ENCODE measurements at places on chromosomes 2 and 18. TPM values are rescaled to one million over a fixed set of nuclear protein-coding genes. Genes with fewer than 3 reads are reported as not detected.

- H3K27me3 ChIP-seq = no peaks in the 10 kb centered on the region
- no peak for DNase-seq
- no peaks in the 10 kb centered on the region for H3K36me3 ChIP-seq
- H3K4me3 ChIP-seq = no peak overlapping the region
Observed at GRCh38 chr2:21306235-21306634, 182.5 kb downstream of the TDRD15 start.

- no peak overlapping the region for H3K4me3 ChIP-seq
- no peaks in the 10 kb centered on the region for H3K36me3 ChIP-seq
- DNase-seq = no peak
Observed at GRCh38 chr2:221318376-221319130, 253.6 kb downstream of the EPHA4 start.

GRCh38 chr2:237594514-237594871 is 4.0 kb upstream of the RAB17 start:
- no peaks in the 10 kb centered on the region for H3K36me3 ChIP-seq
- no peaks in the 10 kb centered on the region for H3K27me3 ChIP-seq
- no peak overlapping the region for H3K27ac ChIP-seq
- peak; percentile 25 for DNase-seq
- H3K4me1 ChIP-seq = no peaks in the 10 kb centered on the region
- H3K4me3 ChIP-seq = no peak overlapping the region

DNA sequence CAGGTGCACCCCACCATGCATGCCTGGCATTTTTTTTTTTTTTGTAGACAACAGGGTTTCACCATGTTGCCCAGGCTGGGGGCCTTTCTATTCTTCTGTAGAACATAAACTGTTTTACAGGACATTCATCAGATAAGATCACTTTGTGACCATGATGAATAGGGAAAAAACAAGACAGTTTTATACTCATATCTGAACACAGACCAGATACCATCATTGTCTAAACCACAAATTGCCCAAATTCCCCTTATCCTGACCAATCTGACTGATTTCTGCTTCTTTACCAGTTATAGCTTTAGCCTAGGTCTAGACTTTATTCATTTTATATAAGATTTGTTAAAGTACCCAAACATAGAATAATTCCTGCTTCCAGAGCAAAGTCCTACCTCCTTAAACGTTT is 1699.3 kb upstream of the TMEFF2 start:
- H3K27me3 ChIP-seq = no peaks in the 10 kb centered on the region
- H3K4me3 ChIP-seq = no peak overlapping the region
- DNase-seq = no peak
- H3K36me3 ChIP-seq = no peaks in the 10 kb centered on the region
- H3K27ac ChIP-seq = no peak overlapping the region

DNA sequence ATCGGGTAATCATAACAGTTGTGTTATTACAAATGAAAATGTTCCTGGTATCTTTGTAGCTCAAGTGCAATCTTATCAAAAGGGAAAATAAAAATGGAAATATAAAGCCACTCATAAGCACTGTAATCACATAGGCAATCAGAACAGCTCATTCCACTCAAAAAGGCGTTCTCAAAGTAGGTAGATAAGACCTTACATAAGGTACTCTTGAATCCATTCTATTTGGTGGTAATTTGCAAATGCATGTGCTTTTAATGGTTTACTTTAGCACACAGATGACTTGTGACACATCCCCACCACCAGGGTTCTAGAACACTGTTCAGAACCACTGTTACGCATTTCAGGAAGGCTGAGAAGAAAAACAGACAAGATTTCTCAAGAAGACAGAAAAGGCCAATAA is 86.7 kb upstream of the NARS1 start:
- H3K4me3 ChIP-seq = no peak overlapping the region
- no peak overlapping the region for H3K27ac ChIP-seq
- H3K27me3 ChIP-seq = no peaks in the 10 kb centered on the region
- DNase-seq = no peak
- H3K4me1 ChIP-seq = no peaks in the 10 kb centered on the region

GRCh38 chr2:17815468-17816184 is 634 bp upstream of the MSGN1 start:
- no peak overlapping the region for H3K4me3 ChIP-seq
- H3K4me1 ChIP-seq = peaks cover 2% of the 10 kb centered on the region
- H3K36me3 ChIP-seq = no peaks in the 10 kb centered on the region
- peaks cover 1% of the 10 kb centered on the region for H3K27me3 ChIP-seq

- H3K36me3 ChIP-seq = no peaks in the 10 kb centered on the region
- H3K4me3 ChIP-seq = no peak overlapping the region
- no peak overlapping the region for H3K27ac ChIP-seq
- H3K27me3 ChIP-seq = peaks cover 9% of the 10 kb centered on the region
- H3K4me1 ChIP-seq = no peaks in the 10 kb centered on the region
Observed at GRCh38 chr2:20411361-20411894, 35.4 kb upstream of the RHOB start.

DNA sequence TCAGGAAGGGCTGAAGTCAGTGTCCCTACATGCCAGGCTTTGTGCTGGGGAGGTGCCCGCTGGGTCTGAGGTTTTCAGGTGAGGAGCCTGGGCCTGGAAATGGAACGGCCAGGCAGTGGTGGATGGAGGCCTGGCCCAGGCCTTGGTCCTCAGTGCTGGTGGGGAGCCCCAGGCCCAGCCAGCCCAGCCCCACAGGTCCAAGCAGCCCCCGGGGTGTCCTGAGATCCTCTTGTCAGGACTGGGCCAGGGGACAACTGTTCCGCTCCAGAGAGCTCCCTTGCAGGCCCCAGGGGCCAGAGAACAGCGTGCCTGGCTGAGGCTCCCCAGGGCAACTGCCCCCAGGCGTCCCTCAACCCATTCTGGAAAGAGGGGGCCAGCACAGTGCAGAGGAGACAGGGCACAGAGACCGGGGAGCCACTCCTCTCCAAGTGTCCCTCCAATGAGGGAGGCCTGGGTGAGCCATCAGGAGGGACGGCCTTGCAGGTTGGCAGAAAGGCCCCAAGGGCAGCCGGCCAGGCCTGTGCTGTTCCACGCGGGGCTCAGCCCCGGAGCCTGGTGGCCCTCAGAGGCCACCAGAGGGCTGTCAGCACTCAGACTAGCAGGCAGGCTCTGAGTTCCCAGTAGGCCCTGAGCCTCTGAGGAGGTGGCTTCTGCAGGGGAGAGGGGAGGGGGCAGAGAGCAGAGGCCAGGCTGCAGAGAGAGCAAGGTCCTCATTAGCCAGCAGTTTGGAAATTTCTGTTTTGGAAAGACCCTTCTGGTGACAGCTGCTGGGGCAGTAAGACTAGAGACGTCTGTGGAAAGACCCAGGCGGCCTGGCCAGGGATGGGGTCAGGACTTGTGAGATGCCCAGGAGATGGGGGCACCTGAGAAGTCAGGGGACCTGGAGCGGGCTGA is 29.4 kb upstream of the SNED1 start:
- no peak overlapping the region for H3K27ac ChIP-seq
- no peaks in the 10 kb centered on the region for H3K4me1 ChIP-seq
- DNase-seq = no peak

The HSPD1 gene
- 307 TPM for total RNA-seq

- no peaks in the 10 kb centered on the region for H3K36me3 ChIP-seq
- no peak overlapping the region for H3K4me3 ChIP-seq
- H3K27ac ChIP-seq = no peak overlapping the region
- no peaks in the 10 kb centered on the region for H3K27me3 ChIP-seq
- no peaks in the 10 kb centered on the region for H3K4me1 ChIP-seq
Observed at GRCh38 chr2:188870289-188870688, 103.9 kb upstream of the COL3A1 start.

The CIDEA gene
- total RNA-seq = 1.8 TPM

The TEX44 gene
- total RNA-seq = not detected

The SOX11 gene
- total RNA-seq = not detected

- no peak for DNase-seq
- H3K36me3 ChIP-seq = no peaks in the 10 kb centered on the region
- H3K4me1 ChIP-seq = no peaks in the 10 kb centered on the region
- H3K27me3 ChIP-seq = no peaks in the 10 kb centered on the region
- H3K4me3 ChIP-seq = no peak overlapping the region
Observed at GRCh38 chr2:119230219-119231185, 6.9 kb downstream of the STEAP3 start.

GRCh38 chr18:13137670-13138419 is 80.7 kb upstream of the LDLRAD4 start:
- H3K27ac ChIP-seq = no peak overlapping the region
- H3K27me3 ChIP-seq = peaks cover 8% of the 10 kb centered on the region
- DNase-seq = peak; percentile 44
- no peak overlapping the region for H3K4me3 ChIP-seq

DNA sequence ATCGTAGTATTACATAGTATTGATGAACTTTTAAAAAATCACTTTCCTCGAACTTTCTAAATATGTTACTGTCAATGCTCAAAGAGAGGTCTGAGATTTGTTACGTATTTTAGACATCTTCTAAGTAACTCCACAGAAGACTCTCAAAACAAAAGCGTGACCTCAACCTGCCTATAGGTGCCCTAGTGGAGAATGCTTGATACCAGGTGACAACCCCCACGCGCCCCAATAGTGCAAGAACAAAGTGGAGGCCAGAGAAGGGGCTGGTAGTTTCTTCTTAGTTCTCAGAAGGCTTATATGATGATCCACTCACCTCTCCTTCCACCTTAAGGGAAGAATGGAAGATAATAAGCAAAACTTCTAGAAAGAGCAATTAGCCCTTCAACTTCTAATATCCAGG is 102.6 kb downstream of the ANKRD44 start:
- no peak overlapping the region for H3K4me3 ChIP-seq
- no peak for DNase-seq
- H3K27ac ChIP-seq = no peak overlapping the region
- H3K4me1 ChIP-seq = no peaks in the 10 kb centered on the region

The CIB4 gene
- total RNA-seq = not detected

The TRIB2 gene
- total RNA-seq = 20.5 TPM

DNA sequence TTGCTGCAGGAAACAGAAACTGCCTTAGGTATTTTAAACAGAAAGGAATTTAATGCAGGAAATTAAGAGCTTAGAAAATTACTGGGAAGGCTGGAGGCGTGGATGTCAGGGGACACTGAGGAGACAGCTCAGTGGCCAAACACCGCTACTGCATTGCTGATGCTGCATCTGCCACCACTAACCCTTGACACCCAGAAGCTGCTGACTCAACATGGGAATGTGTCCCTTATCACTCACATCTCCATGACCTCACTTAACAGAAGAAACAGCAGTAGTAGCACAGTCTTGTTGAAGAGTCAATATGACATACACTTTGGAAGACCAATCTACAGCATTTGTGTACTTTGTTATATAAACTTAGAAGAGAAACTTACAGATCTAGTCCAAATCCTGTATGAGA is 906.1 kb downstream of the SLC4A3 start:
- no peaks in the 10 kb centered on the region for H3K36me3 ChIP-seq
- DNase-seq = no peak
- no peak overlapping the region for H3K27ac ChIP-seq
- no peaks in the 10 kb centered on the region for H3K27me3 ChIP-seq
- no peaks in the 10 kb centered on the region for H3K4me1 ChIP-seq
- H3K4me3 ChIP-seq = no peak overlapping the region

DNA sequence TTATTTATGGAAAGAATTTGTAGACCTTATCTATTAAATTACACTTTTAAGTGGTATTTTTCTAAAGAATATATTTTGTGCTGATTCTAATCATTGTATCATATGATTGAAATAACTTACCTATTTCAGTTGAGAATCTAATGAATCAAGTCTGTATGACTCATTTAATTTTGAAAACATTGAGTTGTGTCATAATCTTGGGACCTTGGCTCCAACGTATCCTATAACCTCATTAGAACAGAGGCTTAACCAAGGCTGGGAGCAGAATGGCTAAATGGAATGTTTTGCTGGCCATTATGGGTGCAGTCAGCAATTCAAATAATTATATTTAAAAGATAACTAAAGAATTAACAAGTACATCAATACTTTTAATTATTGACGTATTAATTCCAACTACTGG is 19.6 kb upstream of the GULP1 start:
- no peak overlapping the region for H3K4me3 ChIP-seq
- no peaks in the 10 kb centered on the region for H3K4me1 ChIP-seq
- no peak for DNase-seq
- H3K27me3 ChIP-seq = no peaks in the 10 kb centered on the region

DNA sequence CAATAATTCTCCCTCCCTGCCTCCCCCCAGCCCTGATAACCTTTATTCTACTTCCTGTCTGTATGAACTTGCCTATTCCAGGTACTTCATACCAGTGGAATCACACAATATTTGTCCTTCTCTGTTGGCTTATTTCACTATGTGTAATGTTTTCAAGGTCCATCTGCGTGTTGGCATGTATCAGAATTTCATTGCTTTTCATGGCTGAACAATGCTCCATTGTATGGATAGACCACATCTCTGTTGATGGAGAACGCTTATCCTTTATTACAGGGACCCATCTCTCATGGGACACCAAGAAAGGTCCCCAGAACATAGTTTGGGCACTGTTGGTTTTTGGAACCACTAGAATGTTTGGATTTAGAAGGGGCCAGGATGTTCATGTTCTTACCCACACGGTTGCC is 40.2 kb downstream of the ATOH8 start:
- no peaks in the 10 kb centered on the region for H3K36me3 ChIP-seq
- H3K27ac ChIP-seq = no peak overlapping the region
- DNase-seq = no peak
- peaks cover 25% of the 10 kb centered on the region for H3K4me1 ChIP-seq

DNA sequence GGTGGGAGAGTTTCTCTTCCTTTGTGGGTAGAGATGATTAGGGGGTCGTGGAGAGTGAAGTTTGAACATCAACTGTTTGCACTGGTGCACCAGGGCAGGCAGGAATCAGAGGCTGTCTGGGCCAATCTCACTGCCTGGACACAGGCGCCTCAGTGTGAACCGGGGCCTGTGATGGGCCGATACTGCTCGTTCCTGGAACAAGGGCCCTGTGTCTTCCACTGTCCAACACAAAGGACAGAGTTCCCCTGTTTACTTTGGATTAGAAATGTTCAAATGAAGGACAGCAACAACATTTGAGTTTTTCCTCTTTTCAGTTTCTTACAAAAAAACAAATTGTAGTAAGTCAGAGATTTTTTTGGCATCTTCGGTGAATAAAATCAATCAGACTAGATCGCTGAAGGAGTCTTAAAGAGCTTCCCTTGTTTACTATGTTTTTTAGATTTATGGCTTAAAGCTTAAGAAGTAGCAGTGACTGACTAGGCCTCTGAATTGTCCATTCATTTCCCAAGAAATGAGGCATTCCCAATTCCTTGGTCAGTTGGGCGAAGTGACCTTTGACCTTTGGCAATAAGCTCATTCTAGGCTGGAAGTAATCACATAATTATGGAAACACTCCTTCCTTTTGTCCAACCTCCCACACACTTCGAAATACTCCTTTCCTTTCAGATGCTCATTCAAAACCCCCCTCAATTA is 11.6 kb upstream of the TGFA start:
- H3K4me3 ChIP-seq = no peak overlapping the region
- H3K36me3 ChIP-seq = no peaks in the 10 kb centered on the region
- H3K27me3 ChIP-seq = no peaks in the 10 kb centered on the region
- no peaks in the 10 kb centered on the region for H3K4me1 ChIP-seq
- DNase-seq = no peak

- no peak for DNase-seq
- no peak overlapping the region for H3K27ac ChIP-seq
- no peak overlapping the region for H3K4me3 ChIP-seq
- no peaks in the 10 kb centered on the region for H3K27me3 ChIP-seq
Observed at GRCh38 chr2:36530983-36531354, 67.0 kb downstream of the FEZ2 start.

GRCh38 chr2:171553858-171554257 is 31.6 kb downstream of the CYBRD1 start:
- no peaks in the 10 kb centered on the region for H3K27me3 ChIP-seq
- no peak for DNase-seq
- no peak overlapping the region for H3K27ac ChIP-seq
